A549 treated with DMSO at 1 μM for 4 hours (cell line): ENCODE measurements at places on chromosomes 7 and 10. TPM values are rescaled to one million over a fixed set of nuclear protein-coding genes. Genes with fewer than 3 reads are reported as not detected.

The ACBD7 gene
- total RNA-seq: 0.85 to 1.1 TPM (median 0.96 TPM) in 5 replicates

The HOXA5 gene
- 5.2 to 8.3 TPM (median 6.2 TPM) in 5 replicates for total RNA-seq

The BAMBI gene
- 14.4 to 19.1 TPM (median 18.0 TPM) in 5 replicates for total RNA-seq

The MINPP1 gene
- 24.1 to 32.9 TPM (median 29.3 TPM) in 5 replicates for total RNA-seq

The ADRB1 gene
- total RNA-seq: 0.54 to 0.86 TPM (median 0.76 TPM) in 5 replicates

The CLDN4 gene
- total RNA-seq: 4.4 to 6.6 TPM (median 5.7 TPM) in 5 replicates

The MTG1 gene
- total RNA-seq: 41.5 to 58.5 TPM (median 50.2 TPM) in 5 replicates

The ITPRID1 gene
- total RNA-seq: not detected in 5 replicates

The LBX1 gene
- total RNA-seq: not detected in 5 replicates

The LEP gene
- total RNA-seq: not detected in 5 replicates

The PLAU gene
- total RNA-seq: 142 to 163 TPM (median 157 TPM) in 5 replicates

The CALHM1 gene
- not detected in 5 replicates for total RNA-seq

The ELOVL3 gene
- total RNA-seq: 0.22 to 0.39 TPM (median 0.23 TPM) in 5 replicates

The RNF32 gene
- total RNA-seq: 0.91 to 1.4 TPM (median 1.2 TPM) in 5 replicates

The GIMAP4 gene
- total RNA-seq: not detected in 5 replicates

The MAT1A gene
- 0.11 TPM in 1 of 5 replicates, not detected in the others for total RNA-seq

The A1CF gene
- total RNA-seq: 0.06 to 0.07 TPM (median 0.06 TPM) in 4 of 5 replicates, not detected in the other

The ZRANB1 gene
- 8.0 to 10.8 TPM (median 10.4 TPM) in 5 replicates for total RNA-seq

The ABCB1 gene
- total RNA-seq: 0.05 to 0.50 TPM (median 0.13 TPM) in 4 of 5 replicates, not detected in the other

The HOXA2 gene
- 0.70 to 1.6 TPM (median 1.2 TPM) in 5 replicates for total RNA-seq

The UNCX gene
- total RNA-seq: 0.07 to 0.08 TPM in 2 of 5 replicates, not detected in the others

The ERVW-1 gene
- not detected in 5 replicates for total RNA-seq

The CALN1 gene
- not detected in 5 replicates for total RNA-seq

The BHLHA15 gene
- total RNA-seq: 0.44 to 0.66 TPM (median 0.56 TPM) in 5 replicates

The ZNF727 gene
- total RNA-seq: not detected in 5 replicates

The GRM8 gene
- 0.06 to 0.21 TPM in 2 of 5 replicates, not detected in the others for total RNA-seq

The GRID2IP gene
- total RNA-seq: 0.02 to 0.05 TPM in 2 of 5 replicates, not detected in the others

The OPN4 gene
- not detected in 5 replicates for total RNA-seq

The PTF1A gene
- total RNA-seq: not detected in 5 replicates

The C10orf62 gene
- total RNA-seq: not detected in 5 replicates

The MORN4 gene
- total RNA-seq: 6.8 to 8.5 TPM (median 7.3 TPM) in 5 replicates

The NME8 gene
- total RNA-seq: not detected in 5 replicates
